ENCODE measurements at places on chromosomes 4 and X.

GRCh38 chr4:174635732-174636131 is 113.4 kb upstream of the HPGD start:
- no peak for DNase-seq

- DNase-seq = no peak
Measured at GRCh38 chr4:173661001-173661400, 131.0 kb upstream of the HAND2 start.

DNA sequence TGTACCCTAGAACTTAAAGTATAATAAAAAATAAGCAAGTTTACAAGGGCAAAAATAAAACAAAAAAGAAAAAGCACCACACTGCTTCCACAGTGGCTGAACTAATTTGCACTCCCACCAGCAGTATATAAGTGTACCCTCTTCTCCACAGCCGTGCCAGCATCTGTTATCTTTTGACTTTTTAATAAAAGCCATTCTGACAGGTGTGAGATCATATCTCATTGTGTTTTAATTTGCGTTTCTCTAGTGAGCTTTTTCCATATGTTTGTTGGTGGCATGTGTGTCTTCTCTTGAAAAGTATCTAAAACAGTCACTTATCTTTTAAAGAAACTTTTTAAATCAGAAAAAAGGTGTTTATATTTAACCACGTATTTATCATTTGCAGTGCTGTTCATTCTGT is 71.3 kb downstream of the NFKB1 start:
- DNase-seq = no peak

- no peak for DNase-seq
Measured at GRCh38 chrX:46687619-46688018, 71.3 kb downstream of the SLC9A7 start.

- DNase-seq = no peak
Measured at GRCh38 chr4:111991163-111991562, 154.1 kb upstream of the FAM241A start.

DNA sequence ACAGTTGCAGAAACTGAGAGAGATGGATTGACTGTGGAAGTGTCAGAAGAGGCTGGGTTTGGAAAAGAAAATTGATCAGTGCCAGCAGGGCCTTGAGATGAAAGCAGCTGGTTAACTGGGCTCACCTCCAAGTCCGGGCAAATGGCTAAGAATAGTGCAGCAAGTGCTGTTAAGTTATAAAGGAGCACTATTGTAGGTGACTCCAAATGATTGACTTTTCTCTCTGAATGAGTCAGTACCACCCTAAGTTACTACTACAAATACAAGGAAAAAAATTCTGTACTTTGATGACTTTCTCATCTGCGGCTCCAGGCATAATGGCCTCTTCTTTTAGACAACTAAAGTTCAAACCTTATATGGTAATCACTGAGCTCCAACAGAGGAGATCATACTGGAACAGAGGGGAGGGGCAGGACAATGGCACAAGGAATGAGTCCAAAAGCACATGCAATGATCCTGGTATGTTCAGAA is 733.4 kb upstream of the INTU start:
- no peak for DNase-seq

DNA sequence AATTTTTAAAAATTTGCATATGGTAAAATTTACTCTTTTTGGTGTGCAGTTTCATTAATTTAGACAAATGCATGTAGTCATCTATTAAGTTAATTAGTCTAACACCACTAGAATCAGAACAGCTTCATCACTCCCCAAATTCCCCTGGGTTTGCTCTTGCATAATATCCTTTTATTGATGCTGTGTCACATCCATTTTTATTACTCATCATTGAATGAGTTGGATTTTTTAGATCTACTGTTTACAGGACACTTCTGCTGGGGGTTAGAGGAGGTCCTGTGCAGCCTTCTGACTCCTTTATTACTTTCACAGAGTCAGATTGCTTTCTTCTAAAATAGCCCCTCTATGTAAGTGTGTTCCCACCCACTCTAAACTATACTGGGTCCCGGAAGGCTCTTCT is 65.9 kb downstream of the MTHFD2L start:
- DNase-seq = peak; percentile 77

- DNase-seq = no peak
Measured at GRCh38 chrX:71577682-71578081, 555 bp upstream of the GCNA start.

DNA sequence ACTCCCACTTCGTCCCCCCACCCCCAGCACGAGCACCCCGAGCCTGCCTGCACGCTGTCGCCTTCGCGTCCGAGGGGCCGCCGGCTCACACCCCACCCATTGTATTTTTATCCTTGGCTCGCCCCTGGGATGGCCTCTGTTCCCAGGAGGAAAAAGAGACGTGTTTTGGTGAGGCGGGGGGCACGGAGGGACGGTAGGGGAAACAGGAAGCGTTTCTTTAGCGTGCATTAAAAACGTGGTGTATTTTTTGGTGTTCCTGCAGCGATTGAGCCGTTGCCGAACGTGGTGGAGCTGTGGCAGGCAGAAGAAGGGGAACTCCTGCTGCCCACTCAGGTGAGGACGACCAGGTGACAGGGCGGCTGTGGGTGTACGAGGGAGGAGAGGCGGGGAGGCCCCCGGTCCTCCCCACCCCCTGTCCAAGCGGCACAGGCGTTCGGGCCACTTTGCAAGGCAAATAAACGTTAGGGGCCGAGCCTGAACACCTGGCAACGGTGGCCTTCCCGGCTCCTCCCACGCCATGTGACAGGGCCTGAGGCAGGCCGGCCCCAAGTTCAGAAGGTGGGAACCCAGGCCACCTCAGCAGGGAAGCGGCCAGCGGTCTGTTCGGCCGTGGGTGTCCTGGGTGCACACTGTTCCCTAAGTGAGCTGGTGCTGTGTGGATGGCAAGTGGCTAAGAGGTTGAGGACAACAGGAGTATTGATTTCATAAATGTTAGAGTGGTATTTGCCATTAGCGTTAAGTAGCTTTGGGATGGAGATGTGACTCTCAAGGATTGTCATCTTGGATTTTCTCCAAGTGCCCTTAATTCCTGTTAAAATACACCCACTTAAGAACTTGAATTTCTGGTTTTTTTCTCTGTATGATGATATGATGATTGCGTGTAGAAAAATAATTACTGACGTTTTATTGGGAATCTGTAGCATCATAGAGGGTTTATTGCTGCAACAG is 1.1 kb downstream of the TMEM131L start:
- DNase-seq = peak; percentile 34

GRCh38 chr4:87819281-87819919 is 13.4 kb upstream of the MEPE start:
- DNase-seq = peak; percentile 8

DNA sequence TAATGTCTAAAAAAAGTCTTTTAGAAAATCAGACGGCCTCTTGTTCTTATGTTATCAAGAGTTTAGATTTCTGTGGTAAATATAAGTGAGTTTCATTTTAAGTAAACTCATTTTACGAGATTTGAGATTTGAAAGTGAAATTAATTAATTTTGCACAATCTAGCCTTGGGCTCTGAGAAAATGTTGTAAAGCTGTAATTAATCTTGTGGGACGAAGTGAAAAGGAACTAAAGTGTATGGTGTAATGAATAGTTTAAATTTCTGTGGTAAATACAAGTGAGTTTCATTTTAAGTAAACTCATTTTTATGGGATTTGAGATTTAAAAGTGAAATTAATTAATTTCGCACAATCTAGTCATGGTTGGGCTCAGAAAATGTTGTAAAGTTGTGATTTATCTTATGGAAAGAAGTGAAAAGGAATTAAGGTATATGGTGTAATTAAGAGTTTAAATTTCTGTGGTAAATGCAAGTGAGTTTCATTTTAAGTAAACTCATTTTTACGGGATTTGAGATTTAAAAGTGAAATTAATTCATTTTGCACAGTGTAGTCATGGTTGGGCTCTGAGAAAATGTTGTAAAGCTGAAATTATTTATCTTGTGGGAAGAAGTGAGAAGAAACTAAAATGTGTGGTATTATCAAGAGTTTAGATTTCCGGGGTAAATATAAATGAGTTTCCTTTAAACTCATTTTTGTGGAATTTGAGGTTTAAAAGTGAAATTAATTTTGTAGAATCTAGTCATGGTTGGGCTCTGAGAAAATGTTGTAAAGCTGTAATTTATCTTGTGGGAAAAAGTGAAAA is 1.6 kb downstream of the SCML1 start:
- no peak for DNase-seq

- no peak for DNase-seq
Measured at GRCh38 chr4:151166636-151167035, 67.2 kb downstream of the RPS3A start.

GRCh38 chrX:49316085-49316484 is 5.8 kb upstream of the GAGE12J start:
- DNase-seq = no peak

DNA sequence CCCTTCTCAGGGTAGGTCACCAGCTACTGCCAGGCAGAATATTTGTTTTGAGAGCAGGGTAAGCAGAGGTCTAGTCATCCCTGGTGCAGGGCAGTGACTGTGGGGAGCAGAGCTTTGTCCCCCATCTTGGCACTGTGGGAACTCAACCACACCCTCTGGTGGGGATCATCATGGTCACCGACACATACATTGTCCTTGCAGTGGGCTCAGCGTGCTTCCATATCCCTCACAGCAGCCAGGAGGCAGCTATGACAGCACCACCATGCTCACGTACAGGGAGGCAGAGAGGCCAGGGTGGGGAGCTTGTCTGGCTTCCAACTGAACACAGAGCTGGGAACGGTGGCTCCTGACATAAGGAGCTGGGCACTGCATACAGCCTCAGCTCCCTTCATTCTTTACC is 102.3 kb downstream of the ENPP6 start:
- no peak for DNase-seq

- no peak for DNase-seq
Measured at GRCh38 chr4:10879411-10880110, 195.0 kb upstream of the CLNK start.

DNA sequence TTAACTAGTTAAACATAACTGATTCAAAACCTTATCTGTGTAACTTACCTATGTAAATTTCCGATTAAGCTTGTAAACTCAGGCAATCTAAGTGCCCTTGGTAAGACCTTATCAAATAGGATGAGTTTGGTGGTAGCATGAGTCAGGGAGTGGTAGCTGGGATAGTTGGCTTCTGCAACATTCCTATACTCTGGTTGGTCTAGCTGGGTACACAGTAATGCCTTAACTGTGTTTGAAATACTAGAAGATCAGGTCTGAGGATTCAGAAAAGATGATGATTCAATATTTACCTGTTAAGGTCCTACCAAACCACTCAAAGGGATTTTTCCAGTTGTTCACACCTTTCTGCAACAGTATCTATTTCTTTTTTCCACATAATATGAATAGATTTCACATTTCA is 5.3 kb downstream of the YIPF7 start:
- DNase-seq = no peak

- DNase-seq = no peak
Measured at GRCh38 chr4:140675599-140676231, 80.5 kb downstream of the TBC1D9 start.

DNA sequence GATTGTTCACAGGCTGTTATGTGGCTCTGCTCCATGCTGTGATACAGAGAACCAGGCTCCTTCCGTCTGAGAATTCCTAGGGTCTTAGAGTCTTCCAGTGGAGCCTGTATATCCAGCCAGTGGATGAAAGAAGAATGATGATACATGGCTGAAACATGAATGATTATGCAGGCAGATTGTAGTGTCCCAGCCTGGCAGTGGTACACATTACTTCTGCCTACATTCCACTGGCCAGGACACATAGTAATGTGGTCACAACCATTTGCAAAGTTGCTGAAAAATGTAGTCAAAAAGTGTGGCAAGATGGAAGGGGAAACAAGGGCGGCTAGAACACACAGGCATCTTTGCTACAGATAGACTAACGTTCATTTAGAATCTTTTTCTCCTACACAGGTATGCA is 4.5 kb upstream of the GBA3 start:
- DNase-seq = peak; percentile 4

- DNase-seq = no peak
Measured at GRCh38 chr4:16250661-16251365, 24.5 kb upstream of the TAPT1 start.

DNA sequence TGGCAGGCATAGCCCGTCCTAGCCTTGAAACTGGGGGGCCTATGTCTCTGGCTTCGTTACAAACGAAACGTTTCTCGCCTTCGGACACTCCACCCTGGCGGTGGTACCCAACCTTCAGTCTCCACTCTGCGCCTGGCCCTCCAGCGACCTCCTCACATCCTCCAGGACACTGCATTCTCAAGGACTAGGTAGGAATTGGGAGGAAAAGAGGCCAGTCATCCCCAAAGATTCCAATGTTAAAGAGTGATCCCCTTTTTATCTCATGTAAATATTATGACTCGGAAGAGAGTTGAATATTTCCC is 2.1 kb upstream of the NKX6-1 start:
- no peak for DNase-seq

DNA sequence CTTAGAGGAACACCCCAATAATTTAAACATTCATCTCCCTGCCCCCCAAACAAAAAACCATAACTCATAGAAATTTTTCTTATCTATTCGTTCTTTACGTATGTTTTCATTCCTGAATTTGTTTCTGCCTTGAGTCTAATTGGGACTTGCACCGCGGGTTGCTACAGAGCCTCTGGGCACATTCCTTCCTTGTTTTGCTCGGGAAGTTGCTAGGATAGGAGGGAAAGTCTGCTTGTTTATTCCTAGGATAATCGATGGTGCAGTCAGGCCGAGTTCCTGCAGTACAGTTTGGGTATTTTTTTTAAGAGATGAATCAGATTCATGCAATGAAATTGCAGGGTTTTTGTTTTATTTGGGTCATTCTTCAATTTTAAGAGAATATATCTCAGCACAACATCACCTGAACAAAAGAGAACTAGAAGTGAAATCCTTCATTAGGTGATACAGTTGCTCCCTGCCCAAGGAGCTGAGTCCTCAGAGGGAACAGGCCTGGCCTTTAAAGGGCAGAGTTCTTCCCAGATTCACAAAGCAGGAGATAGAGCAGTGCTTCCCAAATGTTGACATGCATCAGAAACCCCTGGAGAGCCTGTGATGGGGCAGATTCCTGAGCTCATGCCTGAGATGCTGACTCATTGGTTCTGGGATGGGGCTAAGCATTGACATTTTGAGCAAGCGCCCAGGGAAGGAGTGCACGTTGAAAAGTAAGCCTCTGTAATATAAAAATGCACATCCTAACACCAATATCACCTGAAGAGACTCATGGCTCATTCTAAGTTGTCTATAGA is 114.9 kb upstream of the FAM9B start:
- no peak for DNase-seq

DNA sequence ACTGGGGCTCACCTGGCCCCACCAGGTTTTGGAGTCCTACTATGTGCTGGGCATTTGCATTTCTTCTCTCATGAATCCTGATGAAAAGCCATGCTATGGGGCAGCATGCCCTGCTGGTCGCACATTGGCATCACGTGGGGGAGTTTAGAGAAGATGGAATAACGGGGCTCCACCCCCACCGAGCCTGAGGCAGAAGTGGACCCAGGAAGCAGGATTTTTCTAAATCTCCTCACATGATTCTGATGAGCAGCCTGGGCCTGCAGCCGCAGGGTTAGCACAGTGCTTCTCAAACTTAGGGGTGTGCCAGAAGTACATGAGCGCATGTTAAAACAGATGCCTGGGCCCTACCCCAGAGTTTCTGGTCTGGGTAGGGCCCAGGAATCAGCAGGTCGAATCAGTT is 4.6 kb upstream of the SORCS2 start:
- no peak for DNase-seq

GRCh38 chr4:106323119-106323518 is 6.8 kb downstream of the AIMP1 start:
- no peak for DNase-seq

GRCh38 chr4:38413524-38414341 is 250.3 kb upstream of the KLF3 start:
- no peak for DNase-seq

GRCh38 chr4:104490096-104490769 is 4.5 kb downstream of the CXXC4 start:
- no peak for DNase-seq

GRCh38 chrX:131821945-131822622 is 201.0 kb upstream of the STK26 start:
- DNase-seq = no peak

GRCh38 chrX:55908661-55909212 is 191.2 kb downstream of the RRAGB start:
- DNase-seq = no peak
